ENCODE measurements at places on chromosomes 3 and 15.

DNA sequence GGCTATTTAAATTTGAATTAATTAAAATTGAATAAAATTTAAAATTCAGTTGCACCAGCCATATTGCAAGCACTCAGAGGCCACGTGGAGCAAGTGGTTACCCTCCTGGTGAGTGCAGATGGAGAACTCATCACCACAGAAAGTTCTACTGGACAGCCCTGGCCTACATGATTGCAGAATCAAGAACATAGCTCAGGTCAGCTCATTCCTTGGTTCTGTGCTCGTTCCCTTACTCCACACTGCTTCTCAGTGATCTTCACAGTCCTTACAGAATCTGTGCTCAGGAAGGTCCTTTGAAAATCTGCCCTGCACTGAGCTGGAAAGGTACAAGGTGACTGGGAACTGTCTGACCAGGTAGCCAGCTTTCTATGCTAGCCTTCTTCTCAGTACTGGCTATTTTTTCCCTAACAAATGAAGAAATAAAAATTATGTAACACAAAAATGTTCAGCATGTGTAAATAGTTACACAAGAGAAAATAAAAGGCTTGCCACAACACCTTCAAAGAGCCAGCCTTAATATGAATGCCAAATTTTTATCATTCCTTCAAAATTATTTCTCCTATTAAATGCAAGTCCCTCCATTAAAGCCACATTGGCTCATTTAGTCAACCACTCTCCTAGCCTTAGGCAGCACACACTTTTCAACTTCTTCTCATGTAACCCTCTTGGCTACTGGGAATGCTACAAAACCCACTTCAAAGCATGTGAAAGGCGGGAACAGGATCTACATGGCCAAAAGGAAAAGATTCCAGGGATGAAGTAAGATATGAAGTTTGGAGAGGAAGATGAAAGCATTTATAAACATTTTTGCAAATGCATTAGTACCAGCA lies 326.4 kb upstream of the WNT5A start:
- DNase-seq: no peak

- DNase-seq: no peak
Observed at GRCh38 chr3:66675366-66675765, 174.5 kb upstream of the LRIG1 start.

DNA sequence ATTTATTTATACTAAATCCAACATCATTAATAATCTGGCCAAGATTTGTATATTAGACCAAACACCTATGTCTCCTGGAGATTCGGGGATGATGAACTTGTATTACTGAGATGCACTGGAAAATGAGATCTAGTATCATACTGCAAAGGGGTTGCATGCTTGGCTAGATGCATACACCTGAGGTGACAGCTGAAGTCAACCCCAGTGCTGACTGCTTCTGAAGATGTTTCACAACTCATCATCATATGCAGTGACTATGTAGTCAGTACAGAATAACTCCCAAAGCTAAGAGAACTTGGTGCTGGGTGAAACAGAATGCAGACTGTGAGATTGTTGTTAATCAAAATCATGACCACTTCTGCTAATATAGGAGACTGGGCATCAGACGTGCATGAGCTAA lies 1114.2 kb downstream of the NSUN3 start:
- DNase-seq: no peak

- DNase-seq: no peak
Observed at GRCh38 chr15:70053716-70054229, 43.9 kb downstream of the TLE3 start.

DNA sequence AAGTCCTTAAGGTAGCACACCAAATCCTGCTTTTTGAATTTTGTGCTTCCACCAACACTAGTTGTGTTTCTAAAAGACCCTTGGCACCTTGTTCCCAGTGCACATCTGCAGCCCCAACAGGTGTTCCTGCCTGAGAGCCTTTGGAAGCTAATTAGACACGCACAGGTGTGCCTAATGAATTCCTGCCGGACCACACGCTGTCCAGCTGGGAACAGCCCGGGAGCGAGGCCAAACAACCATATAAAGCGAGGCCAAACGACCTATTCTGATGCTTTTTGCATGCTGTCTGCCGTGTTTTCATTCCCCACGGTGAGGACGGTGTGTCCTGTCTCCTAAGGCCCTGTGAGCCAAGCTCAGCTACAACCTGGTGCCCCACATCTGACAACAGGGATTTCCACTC lies 99.5 kb downstream of the ATG7 start:
- DNase-seq: no peak

DNA sequence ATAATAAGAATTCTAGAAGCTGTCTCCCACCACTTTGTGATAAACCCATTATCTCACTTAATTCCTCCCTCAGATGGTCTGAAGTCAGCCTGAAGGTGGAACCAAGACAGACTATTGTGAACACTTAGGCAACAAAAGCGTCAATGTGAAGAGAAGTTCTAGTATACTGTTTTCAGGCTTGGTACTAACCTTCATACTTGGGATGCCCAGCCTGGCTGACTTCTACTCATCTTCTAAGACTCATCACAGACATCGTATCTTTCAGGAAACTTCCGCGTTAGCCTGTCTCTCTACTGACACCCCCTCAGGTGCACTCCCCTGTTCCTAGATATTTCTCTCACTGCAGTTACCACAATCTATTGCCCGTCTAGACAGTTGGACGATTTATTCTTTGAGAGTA lies 201.2 kb downstream of the SATB1 start:
- no peak for DNase-seq

DNA sequence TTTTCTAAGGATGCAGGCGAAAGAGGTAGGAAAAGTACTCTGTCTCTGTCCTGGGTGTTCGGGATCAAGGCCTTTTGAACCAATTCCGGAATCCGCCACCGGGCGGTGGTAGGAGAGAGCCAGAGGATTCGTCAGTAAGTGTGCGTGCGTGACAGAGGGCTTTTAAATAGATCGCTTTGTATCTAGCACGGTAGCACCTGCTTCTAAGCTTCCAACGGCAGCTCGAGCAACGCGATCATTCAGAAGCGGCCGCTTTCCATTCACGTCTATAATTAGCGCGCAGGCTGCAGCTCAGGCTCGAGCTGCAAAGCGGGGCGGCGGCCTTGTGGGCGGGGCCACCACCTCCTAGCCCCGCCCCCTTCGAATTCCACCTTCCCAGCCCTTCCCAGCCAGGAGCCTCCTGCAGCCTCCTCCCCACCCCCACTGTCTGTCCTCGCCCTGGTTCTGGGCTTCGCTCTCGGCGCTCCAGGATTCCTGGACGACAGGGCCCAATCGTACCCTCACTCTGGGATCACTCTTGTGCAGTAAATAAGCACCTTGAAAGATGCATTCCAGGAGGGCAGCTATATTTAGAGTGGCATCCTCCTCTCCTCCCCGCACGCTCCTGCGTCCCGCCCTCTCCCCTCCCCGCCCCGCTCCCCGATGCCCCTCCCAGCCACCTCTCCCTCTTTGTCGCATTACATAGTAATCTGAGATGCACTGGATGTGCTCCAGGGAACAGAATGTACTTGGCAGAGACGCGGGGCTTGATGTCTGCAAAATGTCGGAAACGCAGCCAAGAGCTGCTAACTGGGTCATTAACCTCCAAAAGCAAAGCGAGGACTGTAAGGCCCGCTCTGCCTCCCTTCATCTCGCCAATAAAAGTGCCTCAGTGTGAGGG lies 224.1 kb upstream of the TPRG1 start:
- no peak for DNase-seq

- no peak for DNase-seq
Observed at GRCh38 chr3:151403246-151403645, 18.7 kb upstream of the P2RY12 start.

DNA sequence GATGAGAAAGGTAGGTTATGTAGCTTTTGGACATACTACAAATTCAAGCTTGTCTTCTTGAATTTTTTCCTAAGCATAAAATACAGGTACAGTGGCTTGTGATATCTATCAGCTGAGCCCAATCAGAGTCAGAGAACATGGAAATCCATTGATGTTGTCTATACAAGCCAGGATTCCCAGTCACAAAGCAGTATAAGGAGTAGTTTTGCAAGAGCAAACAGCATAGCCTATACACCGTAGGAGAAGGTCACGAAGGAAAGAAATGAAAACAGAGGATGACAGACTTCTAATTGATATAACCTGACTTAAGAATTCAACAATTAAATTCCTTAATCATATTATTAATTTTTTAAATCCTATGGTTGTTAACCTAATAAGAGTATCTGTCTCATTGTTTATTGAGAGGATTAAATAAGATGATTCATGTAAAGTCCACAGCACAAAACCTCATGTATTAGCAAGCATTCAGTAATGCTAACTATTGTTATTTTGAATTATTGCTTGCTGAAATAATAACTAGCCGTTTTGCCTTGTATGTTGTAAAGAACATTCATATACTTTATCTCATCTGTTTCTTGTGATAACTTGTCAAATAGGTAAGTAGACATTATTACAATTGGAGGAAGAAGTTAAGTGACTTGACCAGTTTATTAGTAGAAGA lies 276.6 kb upstream of the ZPLD1 start:
- no peak for DNase-seq

- no peak for DNase-seq
Observed at GRCh38 chr15:72227192-72227586, 3.8 kb downstream of the PKM start.

DNA sequence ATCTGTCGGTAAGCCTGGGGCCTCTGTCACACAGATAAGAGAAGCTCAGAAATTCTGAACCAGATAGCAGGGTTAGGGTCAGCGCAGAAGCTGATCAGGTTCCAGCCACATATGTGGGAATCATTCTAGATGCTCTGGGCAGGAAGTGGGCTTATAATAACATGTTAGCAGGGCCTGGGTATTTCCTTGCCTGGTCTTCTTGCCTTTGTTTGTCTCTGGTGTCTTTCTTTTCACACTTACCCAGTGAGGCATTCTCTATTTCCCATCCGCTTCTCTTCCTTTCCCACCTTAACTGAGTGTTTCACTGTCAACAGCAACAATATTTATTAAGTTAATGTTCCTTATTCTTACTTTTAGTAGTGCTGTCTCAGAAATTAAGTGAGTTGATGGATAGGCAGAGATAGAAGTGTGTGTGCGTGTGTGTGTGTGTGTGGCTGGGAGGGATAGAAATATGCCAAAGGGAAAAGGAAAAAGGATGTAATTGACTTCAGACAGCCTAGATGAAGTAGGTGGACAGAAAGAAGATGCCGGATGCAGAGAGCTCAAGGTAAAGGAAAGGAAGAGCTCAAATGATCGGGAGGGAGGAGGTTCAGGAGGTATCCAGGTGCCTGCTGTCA lies 2.0 kb downstream of the PLA1A start:
- no peak for DNase-seq

DNA sequence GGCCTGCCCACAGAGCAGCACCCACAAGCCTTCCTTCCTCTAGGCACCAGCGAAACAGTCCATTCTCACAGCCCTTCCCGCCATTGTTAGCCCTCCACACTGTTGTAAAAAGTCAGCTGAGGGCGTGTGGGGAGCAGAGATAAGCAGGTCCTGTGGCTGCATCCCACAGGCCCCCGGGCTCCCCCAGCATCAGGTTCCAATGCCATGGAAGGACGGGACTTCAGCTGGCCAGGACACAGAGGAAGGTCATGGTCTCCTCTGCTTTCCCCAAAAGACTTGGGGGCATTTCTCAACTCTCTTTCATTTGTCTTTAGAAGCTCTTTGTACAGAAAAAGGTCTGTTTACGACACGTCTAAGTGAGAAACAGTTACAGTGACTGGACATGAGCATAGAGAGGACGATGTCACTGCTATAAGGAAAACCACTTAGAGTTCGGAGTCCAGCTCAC lies 85.2 kb upstream of the HERC1 start:
- no peak for DNase-seq

GRCh38 chr3:181454451-181455027 lies 257.2 kb upstream of the SOX2 start:
- DNase-seq: no peak

DNA sequence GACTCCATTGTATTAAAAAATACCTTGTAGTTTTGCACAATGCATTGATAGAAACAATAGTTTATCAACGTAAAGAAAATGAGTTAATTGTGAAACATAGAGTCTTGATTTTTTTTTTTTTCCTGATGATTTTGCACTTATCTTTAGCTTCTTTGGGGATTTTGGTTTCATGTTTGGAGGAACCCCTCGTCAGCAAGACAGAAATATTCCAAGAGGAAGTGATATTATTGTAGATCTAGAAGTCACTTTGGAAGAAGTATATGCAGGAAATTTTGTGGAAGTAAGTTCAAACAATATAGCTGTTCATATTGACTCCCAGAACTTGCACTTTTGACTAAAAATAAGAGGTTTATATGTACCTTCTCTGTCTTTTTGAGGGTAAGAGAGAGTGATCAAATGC lies 7.0 kb downstream of the DNAJB11 start:
- no peak for DNase-seq

DNA sequence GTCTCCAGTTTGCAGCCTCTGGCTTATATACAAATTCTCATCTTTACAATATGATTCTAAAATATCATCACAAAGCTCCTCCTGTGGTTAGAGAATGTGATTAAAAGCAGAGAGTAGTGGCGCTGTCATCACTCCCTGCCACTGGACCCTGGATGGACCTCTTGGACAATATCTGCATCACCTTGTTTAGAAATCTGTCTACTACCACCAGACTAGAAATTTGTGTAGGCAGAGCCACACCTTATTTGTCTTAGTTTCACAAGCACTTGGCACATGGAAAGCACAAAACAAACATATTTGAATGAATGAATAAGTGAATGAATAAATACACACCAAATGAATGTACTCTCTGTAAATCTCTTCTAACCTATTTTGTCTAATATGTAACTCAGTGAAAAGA lies 68.1 kb downstream of the IMPG2 start:
- no peak for DNase-seq

DNA sequence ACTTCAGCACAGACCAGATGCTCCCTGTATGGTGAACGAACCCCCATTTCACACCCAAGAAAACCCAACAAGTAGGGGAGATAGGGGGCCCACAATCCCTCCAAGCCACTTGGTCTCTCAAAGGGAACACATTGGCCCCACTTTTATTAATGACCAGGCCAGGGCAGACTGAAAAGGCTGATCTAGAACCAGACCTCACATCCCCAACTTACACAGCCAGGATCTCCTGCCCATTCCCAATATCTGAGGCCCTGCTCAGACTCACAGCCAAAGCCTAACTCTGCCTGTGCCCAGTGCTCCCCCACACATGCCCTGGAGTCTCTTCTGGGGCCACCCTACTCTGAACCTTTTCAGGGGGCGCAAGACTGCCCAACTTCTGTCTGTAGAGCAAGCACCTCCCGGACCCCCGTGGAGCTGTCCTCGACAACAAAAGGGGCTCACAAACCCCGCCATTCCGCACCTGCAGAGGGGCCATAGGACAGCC lies 1.8 kb downstream of the PLXNB1 start:
- DNase-seq: no peak

GRCh38 chr3:194575484-194576210 lies 57.6 kb downstream of the TMEM44 start:
- DNase-seq: no peak

- DNase-seq: no peak
Observed at GRCh38 chr15:29822684-29823459, 604 bp upstream of the TJP1 start.

DNA sequence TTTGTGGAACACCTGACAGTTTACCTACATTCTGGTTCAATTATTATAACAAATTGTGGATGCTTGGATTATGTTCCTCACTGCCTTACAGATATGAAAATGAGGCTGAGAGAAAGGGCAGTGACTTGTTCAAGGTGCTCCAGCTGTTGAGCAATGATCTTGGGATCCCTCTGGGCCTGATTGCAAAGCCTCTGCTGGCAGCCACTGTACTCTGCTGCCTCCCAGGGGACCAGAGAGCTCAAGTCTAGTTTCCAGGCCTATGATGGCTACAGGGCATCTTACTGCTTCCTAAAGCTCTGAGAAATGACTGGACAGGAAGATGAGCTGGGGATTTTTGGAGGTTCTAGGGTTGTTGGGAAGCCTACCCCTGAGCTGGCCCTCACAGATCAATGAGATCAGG lies 2.3 kb upstream of the SHC4 start:
- DNase-seq: no peak

Measured in stimulated activated CD8-positive, alpha-beta memory T cell treated with anti-CD3 and anti-CD28 coated beads, Interleukin-2, amount 100 ng/mL, for 1 hour (primary cell).